Stimulated activated CD8-positive, alpha-beta memory T cell treated with anti-CD3 and anti-CD28 coated beads, Interleukin-4, amount 100 ng/mL, for 4 hours (primary cell): ENCODE measurements at places on chromosomes 2 and 18.

GRCh38 chr2:28683100-28683706 is 68.4 kb upstream of the PPP1CB start:
- DNase-seq, result no peak

DNA sequence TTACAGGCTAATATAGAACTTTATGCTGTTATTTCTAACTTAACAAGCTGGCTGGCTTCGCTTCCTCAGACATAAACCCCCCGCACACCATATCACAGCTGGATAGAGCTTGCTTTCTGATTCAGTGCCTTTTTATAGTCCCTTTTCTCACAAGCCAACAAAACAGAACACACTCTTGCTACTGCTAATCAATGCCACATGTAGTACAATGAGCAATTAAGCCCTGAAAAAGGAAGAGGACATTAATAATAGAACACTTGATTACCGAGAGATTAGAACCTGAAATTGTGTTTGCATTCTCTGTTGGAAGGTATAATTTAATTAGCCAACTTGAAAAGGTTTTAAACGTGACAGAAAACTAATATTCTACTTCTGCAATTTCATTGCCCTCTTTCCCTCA is 267.7 kb upstream of the CYRIA start:
- no peak for DNase-seq

GRCh38 chr2:226661789-226662545 is 137.7 kb downstream of the IRS1 start:
- no peak for DNase-seq

DNA sequence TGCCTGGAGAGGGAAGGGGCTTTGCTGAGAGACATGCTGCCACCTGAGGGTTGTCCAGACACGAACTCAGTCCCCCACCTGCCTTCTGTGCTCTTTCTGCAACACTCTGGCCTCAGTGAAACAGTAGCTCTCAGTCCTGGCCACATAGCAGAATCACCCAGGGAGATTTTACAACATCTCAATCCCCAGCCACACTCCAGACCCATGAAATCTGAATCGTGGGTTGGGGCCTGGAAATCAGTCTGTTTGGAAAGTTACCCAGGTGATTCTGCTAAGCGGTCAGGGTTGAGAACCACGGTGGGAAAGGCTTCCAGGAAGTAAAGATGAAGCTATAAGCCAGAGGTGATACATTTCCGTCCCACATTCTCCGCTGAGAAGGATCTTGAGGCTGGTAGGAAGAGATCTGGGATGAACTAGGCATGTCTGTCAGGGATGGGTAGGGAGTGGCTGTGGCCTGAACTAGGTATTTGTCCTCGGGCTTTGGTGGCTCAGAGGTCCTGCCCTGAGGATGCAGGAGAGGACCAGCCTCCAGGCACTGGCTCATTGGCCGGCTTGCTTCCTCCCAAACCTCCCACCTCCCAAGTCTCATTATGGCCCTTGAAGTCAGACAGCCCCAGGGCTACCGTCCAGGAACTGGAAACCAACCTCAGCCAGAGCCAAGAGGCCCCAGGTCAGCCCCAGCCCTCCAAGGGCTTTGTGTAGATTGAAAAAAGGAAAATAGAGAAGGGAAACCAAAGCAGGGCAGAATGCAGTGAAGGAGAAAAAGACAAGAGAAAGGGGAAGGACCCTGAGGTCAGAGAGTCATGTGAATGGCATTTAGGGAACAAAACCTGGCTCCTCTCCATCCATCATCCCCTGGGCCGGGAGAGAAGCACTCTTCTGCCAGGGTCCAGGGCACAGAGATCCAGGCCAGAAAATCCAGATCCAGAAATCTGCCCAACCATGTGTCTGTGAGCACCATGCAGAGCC is 119.6 kb downstream of the ZFP36L2 start:
- DNase-seq, result no peak

DNA sequence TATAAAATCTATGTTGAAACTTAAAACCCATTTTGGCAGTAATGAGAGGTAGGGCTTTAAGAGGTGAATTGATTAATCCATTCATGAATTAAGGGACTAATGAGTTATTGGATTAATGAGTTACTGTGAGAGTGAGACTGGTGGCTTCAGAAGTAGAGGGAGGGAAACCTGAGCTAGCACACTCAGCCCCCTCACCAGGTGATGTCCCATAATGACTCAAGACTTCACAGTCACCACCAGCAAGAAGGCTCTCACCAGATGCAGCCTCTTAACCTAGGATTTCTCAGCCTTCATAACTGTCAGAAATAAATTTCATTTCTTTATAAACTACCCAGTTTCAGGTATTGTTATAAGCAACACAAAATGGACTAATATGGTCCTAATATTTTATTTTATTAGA is 621.7 kb upstream of the ACVR2A start:
- no peak for DNase-seq

DNA sequence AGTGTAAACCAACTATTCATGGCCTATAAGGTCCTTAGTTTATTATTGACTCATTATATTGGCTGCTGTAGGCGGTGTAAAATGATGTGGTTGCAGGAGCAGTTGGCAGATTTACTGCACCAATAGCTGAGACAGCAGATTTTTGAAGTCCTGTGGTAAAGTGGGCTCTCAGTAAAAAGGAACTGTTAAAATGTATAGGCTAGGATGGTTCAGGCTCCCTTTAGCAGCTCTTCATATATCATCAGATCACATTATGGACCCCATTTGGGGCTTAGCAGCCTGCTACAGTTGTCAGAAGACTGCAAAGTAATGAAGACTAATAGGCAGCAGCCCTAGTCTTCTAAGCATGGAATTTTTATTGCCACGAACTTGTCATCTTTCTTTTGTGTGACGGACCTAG is 27.8 kb downstream of the MTX2 start:
- DNase-seq, result no peak
